ENCODE measurements at places on chromosomes 4 and X. TPM values are rescaled to one million over a fixed set of nuclear protein-coding genes. Genes with fewer than 3 reads are reported as not detected.
A peak's percentile ranks its signal among the peaks of the same experiment; 100 is the strongest.

DNA sequence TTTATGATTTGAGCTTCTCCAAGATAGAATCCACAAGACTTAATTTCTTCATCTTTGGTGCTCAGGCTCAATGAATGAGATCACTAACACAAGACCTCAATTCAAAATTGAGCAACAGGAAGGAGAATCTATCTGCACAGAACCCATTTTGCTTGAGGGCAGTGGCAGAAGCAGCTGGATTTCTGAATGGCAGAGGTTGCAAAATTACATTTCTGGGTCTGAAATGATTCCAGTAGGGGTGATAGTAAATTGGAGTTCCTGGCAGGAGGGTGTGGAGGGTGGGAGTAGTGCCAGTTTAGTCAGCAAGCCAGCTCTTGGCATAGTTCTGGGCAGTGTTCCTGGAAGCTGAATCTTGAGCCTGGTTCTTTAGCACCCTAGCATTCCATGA lies 281.1 kb downstream of the SLC7A11 start:
- DNase-seq = no peak
- no peaks in the 10 kb centered on the region for H3K27me3 ChIP-seq
- no peaks in the 10 kb centered on the region for H3K4me1 ChIP-seq
- no peak overlapping the region for H3K4me3 ChIP-seq
- H3K36me3 ChIP-seq = no peaks in the 10 kb centered on the region
- H3K27ac ChIP-seq = no peak overlapping the region

DNA sequence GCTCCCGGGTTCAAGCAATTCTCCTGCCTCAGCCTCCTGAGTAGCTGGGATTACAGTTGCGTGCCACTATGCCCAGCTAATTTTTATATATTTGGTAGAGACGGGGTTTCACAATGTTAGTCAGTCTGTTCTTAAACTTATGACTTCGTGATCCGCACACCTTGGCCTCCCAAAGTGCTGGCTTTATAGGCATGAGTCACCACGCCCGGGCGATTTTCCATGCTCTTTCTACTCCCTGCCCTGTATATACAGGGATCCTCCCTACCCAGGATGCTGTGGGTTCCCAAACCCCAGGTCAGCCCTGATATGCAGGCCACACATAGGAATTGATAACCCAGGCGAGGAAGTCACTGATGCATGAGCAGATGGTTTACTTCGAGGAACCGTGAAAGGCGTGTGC lies 31.4 kb downstream of the SSX5 start:
- no peak overlapping the region for H3K4me3 ChIP-seq
- DNase-seq = no peak
- no peaks in the 10 kb centered on the region for H3K36me3 ChIP-seq
- H3K27ac ChIP-seq = no peak overlapping the region
- H3K27me3 ChIP-seq = no peaks in the 10 kb centered on the region

ARL9 gene
- total RNA-seq = 0.25 TPM

POU3F4 gene
- total RNA-seq = not detected

TRIML2 gene
- total RNA-seq = not detected

PUDP gene
- total RNA-seq = 16.6 TPM

GPR143 gene
- total RNA-seq = not detected

EDNRA gene
- total RNA-seq = not detected

DNA sequence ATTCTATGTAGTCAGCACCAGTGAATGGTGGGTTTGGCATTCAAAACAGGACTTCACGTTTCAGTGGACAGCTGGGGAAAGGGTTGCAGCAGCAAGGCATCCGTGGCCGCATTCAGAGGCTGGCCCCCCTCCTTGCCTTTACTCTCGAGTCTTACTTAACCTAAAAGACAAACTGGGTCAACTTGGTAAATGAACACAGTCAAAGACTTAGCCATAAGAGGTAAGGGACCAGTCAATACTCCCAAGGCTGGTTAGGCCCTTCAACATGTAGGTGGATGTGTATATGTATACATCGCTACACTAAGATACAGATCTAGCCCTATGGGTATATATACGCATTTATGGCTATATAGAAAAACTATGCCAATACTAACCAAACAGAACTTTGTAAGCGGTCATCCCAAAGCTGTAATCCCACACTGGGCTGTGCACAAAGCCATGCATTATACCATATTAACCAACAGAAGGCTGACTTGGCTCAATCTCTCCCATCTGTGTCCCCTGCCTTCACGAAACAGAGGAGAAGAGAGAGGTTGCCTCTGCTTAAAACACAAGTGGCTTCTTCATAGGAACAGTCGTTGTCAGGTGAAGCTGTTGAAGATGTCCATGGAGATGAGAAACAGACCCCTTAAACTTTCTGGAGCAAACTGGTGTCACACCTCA lies 61.9 kb downstream of the TSC22D3 start:
- no peak overlapping the region for H3K4me3 ChIP-seq
- DNase-seq = no peak
- H3K27ac ChIP-seq = peak overlapping the region; percentile 11
- peaks cover 19% of the 10 kb centered on the region for H3K36me3 ChIP-seq
- H3K4me1 ChIP-seq = peaks cover 68% of the 10 kb centered on the region

- no peaks in the 10 kb centered on the region for H3K27me3 ChIP-seq
- no peak for DNase-seq
- no peak overlapping the region for H3K27ac ChIP-seq
- H3K36me3 ChIP-seq = no peaks in the 10 kb centered on the region
- no peak overlapping the region for H3K4me3 ChIP-seq
- H3K4me1 ChIP-seq = no peaks in the 10 kb centered on the region
Measured at GRCh38 chrX:11888421-11888820, 130.4 kb downstream of the MSL3 start.

GRCh38 chr4:184762100-184762499 lies 28.2 kb upstream of the CENPU start:
- DNase-seq = peak; percentile 53
- H3K27ac ChIP-seq = peak overlapping the region; percentile 88
- peaks cover 20% of the 10 kb centered on the region for H3K4me1 ChIP-seq
- H3K36me3 ChIP-seq = peaks cover 44% of the 10 kb centered on the region

DNA sequence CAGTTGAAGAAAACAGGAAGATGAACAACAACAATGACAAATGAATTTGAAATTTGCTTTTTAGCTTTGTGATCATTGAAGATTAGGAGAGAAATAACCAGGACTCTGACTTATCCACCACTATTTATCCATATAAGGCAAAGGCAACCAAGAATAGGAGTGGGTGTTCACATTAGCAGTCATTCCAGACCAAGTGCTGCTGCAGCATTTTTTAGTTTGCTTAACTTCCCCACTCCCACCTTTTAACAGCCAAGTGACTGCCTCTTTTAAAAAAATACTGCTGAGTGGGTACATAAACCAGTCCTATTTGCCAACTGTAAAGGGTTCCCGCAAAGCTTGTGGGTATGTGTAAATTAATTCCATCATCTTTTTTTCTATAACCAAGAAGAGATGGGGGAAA lies 230.9 kb downstream of the IQCM start:
- no peaks in the 10 kb centered on the region for H3K4me1 ChIP-seq
- no peak overlapping the region for H3K4me3 ChIP-seq
- no peaks in the 10 kb centered on the region for H3K27me3 ChIP-seq
- no peak overlapping the region for H3K27ac ChIP-seq
- H3K36me3 ChIP-seq = no peaks in the 10 kb centered on the region

GRCh38 chr4:123133397-123134050 lies 211.1 kb upstream of the NUDT6 start:
- H3K27me3 ChIP-seq = no peaks in the 10 kb centered on the region
- H3K4me1 ChIP-seq = no peaks in the 10 kb centered on the region
- no peak overlapping the region for H3K27ac ChIP-seq

- H3K36me3 ChIP-seq = peaks cover 1% of the 10 kb centered on the region
- peaks cover 2% of the 10 kb centered on the region for H3K27me3 ChIP-seq
- no peak for DNase-seq
- peak overlapping the region; percentile 40 for H3K27ac ChIP-seq
- peaks cover 27% of the 10 kb centered on the region for H3K4me1 ChIP-seq
Measured at GRCh38 chr4:20698820-20699219, 1.4 kb upstream of the PACRGL start.

EOLA1 gene
- total RNA-seq = 60.3 TPM

DKC1 gene
- 138 TPM for total RNA-seq

- H3K4me1 ChIP-seq = peaks cover 30% of the 10 kb centered on the region
- no peak overlapping the region for H3K4me3 ChIP-seq
- no peaks in the 10 kb centered on the region for H3K27me3 ChIP-seq
Measured at GRCh38 chr4:112302320-112303274, 5.4 kb downstream of the ALPK1 start.

CYSLTR1 gene
- total RNA-seq = 0.29 TPM
